Urinary bladder (tissue), 4 donors: ENCODE measurements at places on chromosomes 13 and 19. TPM values are rescaled to one million over a fixed set of nuclear protein-coding genes. Genes with fewer than 3 reads are reported as not detected.

HSPB6 gene
- 25.4 TPM for total RNA-seq

TDRD12 gene
- 1.1 TPM for total RNA-seq

C19orf85 gene
- total RNA-seq = not detected

KANK3 gene
- total RNA-seq = 8.1 TPM

ZNF793 gene
- 16.8 TPM for total RNA-seq

IL11 gene
- total RNA-seq = 0.42 TPM

TEX101 gene
- not detected for total RNA-seq

POLR1G gene
- total RNA-seq = 1.8 TPM
